Activated CD4-positive, alpha-beta memory T cell treated with anti-CD3 and anti-CD28 coated beads, Interleukin-2, amount 10 ng/mL, durations not matched to agents 7 days and 5 days (primary cell): ENCODE measurements at places on chromosomes 16 and 17. TPM values are rescaled to one million over a fixed set of nuclear protein-coding genes. Genes with fewer than 3 reads are reported as not detected.

GRCh38 chr16:87352818-87353217 lies 30.8 kb downstream of the FBXO31 start:
- DNase-seq: no peak

- DNase-seq: peak; percentile 88
Observed at GRCh38 chr16:68538880-68539701, at the start of gene ZFP90. Gene ZFP90 (plus strand): TSS chr16:68539291. CDS start chr16:68539793, 502 bp downstream.

GRCh38 chr17:12940699-12941098 lies 77.1 kb downstream of the ELAC2 start:
- no peak for DNase-seq

RAD51D gene
- 25.6 TPM for total RNA-seq

GRCh38 chr16:84816485-84816884 lies 3.3 kb upstream of the CRISPLD2 start:
- DNase-seq: no peak
